ENCODE measurements at places on chromosomes 4 and X.

DNA sequence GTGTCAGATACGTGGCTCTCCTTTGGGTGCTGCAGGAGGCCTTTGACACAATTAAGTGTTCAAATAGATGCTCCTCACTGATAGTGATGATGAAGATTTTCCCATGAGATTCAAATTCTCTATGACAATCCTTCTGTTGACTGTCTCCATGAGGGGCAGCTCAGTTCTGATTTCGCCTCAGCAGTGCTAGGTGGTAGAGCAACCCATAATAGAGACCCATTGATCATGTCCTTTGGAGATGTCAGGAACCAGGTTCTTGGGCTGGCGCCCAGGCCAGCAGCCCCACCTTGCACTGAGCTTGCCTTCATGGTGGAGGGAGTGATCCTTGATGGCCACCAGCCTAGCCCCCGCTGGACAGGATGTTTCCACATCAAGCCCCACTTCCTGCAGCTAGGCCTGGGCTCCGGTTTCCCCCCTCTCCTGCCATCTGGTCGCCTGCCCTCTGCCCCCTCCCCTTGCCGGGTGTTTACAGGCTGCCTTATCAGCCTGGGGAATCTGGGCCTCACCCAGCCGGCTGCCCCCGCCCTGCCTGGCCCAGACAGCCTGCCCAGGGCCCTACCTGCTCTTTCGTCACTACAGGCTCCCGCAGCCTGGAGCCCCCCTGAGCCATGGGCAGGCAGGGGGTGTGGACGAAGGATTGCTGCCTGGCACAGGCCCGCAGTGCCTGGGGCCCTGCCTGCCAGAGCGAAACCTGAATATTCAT, 12.6 kb downstream of the ELF4 start:
- DNase-seq, result peak; percentile 30

- DNase-seq, result no peak
Measured at GRCh38 chr4:79915246-79915645, 157.8 kb downstream of the ANTXR2 start.

- DNase-seq, result no peak
Measured at GRCh38 chr4:63919636-63920365, 489.4 kb downstream of the TECRL start.

DNA sequence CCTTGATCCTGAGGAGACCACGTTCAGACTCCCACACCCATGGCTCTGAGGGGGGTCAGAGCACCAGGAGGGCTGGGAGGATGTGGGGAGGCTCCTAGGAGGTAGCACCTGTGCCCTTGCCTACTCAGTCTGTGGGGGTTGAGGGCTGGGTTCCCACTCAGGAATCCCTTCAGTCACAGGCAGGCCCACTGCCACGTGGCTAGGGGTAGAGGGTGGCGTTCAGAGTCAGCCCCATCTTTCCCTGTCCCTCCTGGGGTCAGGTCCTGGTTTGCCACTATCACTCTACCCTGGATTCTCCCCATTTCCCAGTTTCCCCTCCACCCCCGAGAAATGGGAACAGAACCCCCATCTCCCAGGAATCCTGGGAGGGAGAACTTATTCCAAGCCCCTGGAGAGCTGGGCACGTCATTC, 111.3 kb downstream of the PSAPL1 start:
- DNase-seq, result no peak

DNA sequence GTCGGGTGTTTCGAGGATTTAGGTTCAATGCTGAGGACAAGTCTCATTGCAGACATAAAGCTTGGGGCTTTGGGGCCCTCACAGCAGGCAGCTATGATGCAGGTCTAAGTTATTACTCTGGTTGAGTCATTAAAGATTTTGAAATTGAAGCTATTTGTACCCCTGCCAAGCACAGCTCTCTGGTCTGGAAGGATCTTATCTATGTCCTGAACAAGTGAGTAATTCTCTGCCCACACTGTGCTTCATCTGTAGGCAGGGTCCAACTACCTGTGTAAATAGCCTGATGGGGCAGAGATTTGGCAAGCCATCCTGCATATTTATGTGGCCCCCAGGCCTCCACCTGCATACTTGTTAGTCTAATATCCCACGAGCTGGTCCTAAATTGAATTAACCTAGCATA, 41.4 kb upstream of the MAGEA4 start:
- DNase-seq, result no peak

GRCh38 chr4:186669735-186670134, 53.9 kb downstream of the FAT1 start:
- DNase-seq, result no peak

GRCh38 chrX:149453030-149453429, 52.1 kb downstream of the IDS start:
- no peak for DNase-seq

DNA sequence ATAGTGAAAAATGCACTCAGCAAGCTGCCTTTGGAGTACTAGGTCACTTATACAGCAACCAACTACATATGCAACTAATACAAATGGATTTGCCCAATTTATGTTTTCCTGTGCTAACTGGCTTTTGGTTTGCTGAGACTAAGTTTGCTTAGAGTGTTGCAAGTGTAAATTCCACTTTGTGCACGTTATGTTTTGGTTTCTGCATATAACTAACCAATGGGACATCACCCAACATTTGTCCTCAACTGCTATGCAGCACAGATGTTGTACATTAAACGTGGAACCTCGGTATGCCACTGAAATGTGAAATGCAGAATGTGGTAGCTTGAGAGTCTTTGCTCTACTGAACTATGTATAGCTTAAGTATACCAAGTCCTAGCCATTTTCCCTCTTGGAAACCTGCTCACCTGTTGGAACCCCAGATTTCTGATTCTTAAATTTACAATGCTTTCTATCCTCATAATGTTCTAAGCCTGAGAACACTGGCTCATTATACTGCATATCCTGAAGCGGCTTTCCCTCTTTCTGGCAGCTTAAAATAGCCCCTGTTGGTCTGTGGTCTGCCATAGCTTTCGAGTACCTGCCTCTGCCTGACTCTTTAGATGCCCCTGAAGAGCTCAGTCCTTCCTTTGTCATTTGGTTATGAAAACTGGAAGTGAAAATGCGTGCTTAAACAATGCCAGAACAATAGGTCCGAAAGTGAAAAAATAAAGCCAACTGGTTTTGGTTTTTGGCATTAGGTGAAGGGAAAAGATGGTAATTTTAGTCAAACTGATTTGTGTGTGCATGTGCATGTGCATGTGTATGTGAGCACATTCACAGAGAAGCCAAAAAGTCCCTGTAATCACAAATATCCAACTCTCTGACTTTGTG, 158.0 kb downstream of the SH2D1A start:
- DNase-seq, result no peak

- no peak for DNase-seq
Measured at GRCh38 chr4:151418385-151418784, 9.4 kb downstream of the FHIP1A start.

DNA sequence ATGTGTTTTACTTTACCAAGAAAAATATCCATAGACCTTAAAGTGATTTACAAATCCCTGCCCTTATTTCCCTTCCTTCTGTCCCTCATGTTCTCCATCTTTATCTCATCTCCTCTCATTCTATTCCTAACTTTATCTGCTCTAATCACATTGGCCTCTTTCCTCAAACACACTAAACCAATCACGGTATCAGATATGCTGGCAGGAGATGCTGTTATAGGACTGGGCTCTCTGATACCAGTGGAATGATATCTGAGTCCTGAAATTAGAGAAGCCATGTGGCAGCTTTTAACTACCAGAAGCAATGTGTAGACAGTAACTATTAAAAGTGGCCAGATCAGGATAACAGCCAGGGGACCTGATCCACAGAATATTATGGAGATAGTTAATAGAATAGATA, 49.9 kb upstream of the GIMD1 start:
- no peak for DNase-seq

DNA sequence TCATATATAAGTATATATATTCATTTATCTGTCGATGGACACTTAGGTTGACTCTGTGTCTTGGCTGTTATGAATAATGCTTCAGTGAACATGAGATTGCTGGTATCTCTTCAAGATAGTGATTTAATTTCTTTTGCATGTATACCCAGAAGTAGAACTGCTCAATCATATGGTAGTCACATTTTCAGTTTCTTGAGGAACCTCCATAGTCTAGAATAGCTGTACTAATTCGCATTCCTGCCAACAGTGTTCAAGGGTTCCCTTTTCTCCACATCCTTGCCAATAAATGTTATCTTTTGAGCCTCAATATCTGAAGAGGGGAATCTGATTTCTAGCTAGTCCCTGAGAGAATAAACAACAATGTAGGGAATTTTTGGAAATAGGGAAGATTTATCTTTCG, 32.4 kb upstream of the CCNG2 start:
- no peak for DNase-seq

GRCh38 chrX:40247848-40248622, 150.3 kb upstream of the BCOR start:
- DNase-seq, result no peak

DNA sequence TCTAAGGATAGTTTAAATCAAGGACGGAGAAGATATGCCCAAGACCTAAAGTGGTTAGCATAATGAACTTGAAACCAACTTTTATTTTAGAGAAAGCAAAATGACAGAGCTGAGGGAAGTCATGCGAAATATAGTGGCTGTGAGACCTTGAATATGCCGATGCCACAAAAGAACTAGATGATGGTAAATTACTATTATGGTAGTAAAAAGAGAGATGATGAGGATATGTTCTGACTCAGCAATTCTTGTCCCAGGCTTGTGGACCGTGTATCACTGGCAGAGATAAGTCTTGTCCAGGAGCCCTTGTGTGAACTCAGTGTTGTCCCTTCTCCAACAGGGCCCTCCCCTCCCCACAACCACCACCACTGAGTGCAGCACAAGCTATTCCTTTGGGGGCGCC, 1605.6 kb upstream of the TENM3 start:
- DNase-seq, result no peak

- no peak for DNase-seq
Measured at GRCh38 chr4:20859097-20859781, 159.0 kb downstream of the PACRGL start.

DNA sequence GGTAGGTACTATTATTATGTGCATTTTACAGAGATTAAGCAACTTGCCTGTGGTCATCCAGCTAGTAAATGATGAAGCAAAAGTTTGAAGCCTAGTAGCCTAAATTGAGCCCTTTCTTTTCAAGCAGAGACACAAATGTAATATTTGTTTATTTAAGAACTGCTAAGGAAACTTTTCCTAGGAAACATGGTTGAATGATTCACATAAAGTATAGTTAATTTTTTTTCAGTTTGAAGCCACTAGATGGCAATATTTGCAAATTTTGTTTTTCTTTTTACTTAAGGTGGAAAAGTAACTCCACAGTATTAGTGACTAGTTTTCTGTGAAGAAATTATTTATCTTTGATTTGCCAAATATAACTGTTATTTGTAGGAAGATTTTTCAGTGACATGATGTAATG, 52.8 kb upstream of the ANKRD17 start:
- DNase-seq, result no peak

DNA sequence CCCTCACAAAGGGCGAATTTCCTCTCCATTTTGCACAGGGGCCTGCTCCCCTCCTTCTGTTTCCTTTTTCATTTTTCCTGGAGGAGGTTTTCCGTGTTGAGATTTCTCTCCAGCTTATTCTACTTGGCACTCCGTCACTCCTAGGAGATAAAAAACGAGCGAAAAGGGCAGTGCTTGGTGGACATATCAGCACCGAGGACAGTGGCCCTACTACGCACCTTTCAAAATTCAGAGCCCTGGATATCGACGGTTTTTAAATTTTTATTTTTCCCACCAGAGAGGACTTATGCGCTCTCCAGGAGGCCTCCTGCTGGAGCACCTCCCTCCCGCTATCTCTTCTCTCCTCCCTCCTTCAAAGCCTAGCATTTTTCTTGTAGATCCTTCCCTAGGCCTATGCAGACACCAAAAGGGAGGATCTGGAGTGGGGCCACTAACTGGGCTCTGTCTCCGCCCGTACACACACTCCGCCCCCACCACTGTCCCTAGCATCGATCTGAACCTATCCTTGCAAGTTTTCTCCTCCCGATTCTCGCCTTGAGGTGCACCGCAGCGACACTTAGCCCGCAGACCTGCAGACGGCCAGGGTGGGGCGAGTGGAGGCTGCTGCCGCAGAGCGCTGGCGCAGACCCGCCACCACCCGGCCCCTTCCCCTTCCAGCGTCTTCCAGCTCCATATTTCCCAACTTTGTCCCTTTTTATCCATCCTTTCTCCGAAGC, 8.5 kb upstream of the TCEAL9 start:
- no peak for DNase-seq

GRCh38 chr4:83282049-83282535, 2.5 kb downstream of the COQ2 start:
- peak; percentile 56 for DNase-seq

GRCh38 chrX:97200454-97200853, 316.7 kb downstream of the RPA4 start:
- no peak for DNase-seq

DNA sequence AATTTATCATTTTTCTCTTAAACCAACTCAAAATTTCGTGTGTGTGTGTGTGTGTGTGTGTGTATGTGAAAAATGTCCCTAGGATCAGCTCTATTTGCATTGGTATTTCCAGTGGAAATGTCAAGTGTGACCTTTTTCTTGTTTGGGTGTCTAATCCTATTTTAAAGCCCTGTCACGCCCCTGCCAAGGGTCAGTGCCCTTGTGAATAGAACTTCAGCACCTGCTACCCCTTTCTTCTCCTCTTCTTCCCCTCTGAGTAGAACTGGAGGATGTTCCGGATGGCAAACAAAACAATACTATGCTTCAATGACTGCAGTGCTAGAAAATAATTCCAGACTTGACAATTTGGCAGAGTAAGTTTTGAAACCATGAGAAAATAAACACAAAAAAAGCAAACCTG, 67.3 kb downstream of the SPRY1 start:
- no peak for DNase-seq

Measured in effector CD4-positive, alpha-beta T cell (primary cell).